ENCODE measurements at places on chromosomes 13 and 19.

DNA sequence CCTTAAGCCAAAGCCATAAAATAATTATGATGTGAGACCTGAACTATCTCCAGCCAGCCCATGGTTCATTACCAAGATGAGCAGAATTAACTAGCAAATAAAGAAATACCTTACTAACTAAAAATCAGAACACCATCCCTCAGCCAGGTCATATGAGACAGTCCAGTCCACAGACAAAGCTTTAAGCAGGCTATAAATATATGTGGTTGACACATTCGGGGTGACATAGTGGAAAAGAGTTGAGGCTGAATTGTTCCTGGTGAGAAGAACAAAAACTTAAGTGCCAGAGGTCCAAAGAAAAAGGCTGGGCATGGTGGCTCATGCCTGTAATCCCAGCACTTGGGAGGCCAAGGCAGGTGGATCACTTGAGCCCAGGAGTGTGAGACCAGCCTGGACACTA, 30.9 kb downstream of the ENOX1 start:
- DNase-seq = no peak

GRCh38 chr13:79405501-79405830, 589 bp downstream of the RBM26 start:
- DNase-seq = no peak

- no peak for DNase-seq
These were observed 3.6 kb downstream of the ZIK1 start for GRCh38 chr19:57587529-57587928.

GRCh38 chr19:37905946-37906868, at the start of gene WDR87:
Gene WDR87 (minus strand): TSS chr19:37906594. CDS start chr19:37898239, 8,355 bp downstream.
- no peak for DNase-seq

DNA sequence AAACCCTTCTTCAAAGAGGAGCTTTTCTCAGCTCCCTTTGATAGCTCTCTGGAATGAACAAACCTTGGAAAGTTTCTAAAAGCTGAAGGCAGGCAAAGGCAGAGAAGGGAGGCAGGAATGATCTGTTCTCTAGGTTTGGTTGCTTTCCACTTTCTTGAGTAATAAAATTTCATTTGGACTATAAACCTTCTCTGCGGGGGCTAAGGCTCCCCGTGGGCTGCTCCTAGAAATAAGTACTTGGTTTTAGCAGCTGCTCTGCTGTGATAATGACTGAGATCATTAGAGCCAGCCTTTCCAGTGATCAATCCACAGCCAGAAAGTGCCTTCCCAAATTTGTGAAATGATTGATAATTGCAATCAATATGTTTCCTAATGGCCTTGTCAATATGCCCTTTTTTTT, 183.8 kb upstream of the HTR2A start:
- no peak for DNase-seq

DNA sequence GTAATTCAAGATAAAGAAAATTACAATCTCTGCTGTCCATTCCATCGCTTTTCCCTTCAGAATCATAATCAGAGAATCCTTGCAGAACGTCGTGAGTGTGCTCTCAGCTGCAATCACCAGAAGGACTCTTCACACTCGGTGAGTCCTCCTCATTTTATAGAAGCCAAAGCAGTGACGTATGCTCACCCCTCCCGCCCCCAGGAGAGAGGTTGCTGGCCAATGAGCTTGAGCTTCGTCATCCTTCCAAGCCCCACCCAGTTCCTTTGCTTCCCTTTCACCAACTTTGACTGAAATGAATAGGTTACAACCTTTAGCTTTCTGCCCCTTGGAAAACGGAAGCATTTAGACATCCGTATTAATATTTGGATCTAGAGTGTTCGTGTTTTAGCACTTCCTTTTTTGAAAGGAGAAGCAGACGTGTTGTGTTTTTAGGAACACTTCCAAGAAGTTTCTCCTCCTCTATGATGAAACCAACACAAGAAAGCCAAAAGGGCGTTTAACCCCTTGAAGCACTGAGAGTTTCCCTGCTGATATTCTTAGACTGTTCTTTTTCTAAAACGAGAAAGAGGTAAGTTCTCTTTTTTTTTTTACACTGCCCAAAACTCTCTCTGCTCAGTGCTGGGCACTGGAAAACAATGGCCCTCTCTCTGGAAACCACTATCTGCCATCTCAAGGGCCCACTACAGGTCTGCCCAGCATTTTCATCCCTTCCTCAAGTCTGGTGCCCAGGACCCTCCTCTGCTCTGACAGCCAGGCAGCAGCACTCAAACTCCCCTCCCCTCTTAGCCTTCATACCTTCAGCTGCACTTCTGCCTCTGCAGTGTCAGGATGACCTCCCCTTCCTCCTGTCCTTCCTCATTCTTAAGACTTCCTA, 44.3 kb upstream of the CEACAM21 start:
- peak; percentile 97 for DNase-seq

- no peak for DNase-seq
These were observed 8.7 kb upstream of the TNFSF14 start for GRCh38 chr19:6678690-6679109.

DNA sequence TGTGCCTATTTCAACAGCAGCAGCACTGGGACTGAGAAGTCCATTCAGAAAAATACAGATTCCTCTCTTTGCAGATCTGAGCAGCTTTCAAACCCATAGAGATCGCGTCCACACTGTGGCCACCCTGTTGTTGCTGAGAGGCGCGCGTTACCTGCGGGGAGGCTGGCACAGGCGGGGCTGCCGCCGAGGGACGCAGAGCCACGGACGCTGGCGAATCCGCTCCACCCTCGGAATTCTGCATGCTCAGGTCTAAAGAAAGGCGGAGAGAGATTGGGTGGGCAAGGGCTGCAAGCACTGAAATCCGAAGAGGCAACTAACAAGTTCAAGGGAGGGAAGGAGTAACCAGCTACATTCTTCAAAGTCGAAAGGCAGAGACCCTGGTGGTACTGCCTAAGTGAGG, 63.0 kb downstream of the RFX2 start:
- no peak for DNase-seq

DNA sequence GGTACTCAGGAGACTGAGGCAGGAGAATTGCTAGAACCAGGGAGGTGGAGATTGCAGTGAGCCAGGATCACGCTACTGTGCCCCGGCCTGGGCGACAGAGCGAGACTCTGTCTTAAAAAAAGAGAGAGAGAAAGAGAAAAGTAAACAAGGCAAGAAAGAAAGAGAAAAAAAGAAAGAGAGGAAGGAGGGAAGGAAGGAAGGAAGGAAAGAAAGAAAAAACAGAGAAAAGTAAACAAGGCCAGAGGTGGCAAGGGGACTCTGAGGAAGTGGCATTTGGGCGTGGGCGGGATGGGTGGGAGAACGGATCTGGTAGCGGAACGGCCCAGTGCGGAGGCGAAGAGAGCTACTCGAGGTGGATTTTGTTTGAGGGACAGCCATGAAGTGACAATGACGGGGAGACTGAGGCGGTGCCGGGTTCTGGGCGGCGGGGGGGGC, 7.5 kb upstream of the ARRDC2 start:
- no peak for DNase-seq

DNA sequence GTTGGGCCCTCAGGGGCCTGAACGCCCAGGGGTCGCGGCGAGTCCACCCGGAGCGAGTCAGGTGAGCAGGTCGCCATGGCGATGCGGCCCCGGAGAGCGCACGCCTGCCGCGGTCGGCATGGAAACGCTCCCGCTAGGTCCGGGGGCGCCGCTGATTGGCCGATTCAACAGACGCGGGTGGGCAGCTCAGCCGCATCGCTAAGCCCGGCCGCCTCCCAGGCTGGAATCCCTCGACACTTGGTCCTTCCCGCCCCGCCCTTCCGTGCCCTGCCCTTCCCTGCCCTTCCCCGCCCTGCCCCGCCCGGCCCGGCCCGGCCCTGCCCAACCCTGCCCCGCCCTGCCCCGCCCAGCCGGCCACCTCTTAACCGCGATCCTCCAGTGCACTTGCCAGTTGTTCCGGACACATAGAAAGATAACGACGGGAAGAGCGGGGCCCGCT, at the start of gene CCNA1:
Gene CCNA1, plus strand, starts transcription at position 390 of the 439 bp plus-strand sequence. CDS start 562 bp downstream, outside the sequence.
- no peak for DNase-seq

- no peak for DNase-seq
These were observed 7.0 kb downstream of the MAU2 start for GRCh38 chr19:19327672-19328071.

DNA sequence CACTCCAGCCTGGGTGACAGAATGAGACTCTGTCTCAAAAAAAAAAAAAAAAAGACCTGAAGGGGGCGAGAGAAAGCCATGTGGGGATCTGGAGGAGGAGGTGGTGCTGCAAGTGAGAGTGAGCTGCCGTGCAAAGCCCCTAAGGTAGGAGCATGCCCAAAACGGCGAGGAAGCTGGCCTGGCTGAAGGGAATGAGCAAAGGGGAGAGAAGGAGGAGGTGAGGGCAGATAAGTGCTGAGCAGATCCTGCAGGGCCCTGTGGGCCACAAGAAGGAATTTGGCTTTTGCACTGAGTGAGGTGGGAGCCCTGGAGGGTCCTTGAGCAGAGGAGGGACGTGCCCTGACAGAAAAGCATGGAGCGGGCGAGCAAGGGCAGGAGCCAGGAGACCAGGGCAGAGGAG, 19.4 kb upstream of the ADGRE5 start:
- DNase-seq = no peak

GRCh38 chr13:71618159-71618558, 248.8 kb downstream of the DACH1 start:
- no peak for DNase-seq

DNA sequence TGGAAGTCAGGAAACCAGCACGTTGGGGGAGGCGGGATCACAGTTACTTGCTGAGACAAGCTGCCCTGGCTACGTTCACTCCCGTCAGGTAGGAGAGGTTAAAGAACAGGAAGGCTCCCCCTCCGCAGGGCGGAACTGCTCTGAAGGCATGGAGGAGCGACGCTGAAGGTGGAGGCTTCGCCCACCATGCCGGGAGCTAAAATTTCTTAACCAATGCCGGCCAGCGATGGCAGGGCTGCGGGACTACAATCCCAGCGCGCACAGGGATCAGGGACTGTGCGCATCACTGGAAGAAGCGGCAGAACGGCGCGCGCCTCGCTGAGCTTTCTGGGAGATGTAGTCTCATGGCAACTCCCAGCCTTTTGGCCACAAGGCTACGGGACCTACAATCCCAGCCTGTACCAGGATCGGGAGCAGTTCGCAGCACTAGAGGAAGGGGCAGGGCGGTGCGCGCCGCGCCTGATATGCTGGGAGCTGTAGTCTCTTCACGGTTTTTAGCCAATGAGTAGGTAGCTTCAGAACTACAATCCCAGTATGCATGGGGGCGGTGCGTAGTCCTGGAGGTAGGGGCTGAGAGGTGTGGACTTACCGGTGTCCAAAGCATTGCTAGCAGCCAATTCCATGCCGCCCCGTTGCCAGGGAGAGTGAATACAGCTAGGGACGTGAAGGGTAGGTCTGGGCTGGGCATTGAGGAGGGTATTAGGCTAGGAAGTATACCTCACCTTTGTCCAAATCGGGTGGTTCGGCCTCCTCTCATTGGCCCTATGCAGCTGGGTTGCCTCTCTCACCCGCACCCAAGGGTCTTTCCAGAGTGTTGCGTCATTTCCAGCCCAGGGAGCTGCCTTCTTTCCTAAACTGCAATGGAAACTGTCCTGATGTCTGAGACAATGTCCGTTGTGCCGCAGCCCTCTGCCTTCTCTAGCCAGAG, 12.8 kb upstream of the ZNF682 start:
- peak; percentile 86 for DNase-seq

GRCh38 chr13:22499919-22500318, 680.9 kb upstream of the SGCG start:
- DNase-seq = no peak

DNA sequence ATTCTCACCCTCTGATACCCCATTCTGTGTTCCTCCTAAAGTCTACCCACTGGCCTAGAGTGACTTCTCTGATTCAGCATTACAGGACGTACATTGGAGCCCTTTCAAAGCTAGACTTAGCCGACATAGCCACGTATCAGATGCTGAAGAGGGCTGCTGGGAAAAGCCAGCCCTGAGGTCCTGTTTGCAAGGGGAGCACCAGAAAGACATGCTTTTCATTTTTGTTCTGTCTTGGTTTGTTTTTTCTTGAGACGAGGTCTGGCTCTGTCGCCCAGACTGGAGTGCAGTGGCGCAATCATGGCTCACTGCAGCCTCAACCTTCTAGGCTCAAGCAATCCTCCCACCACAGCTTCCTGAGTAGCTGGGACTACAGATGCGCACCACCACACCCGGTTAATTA, 6.3 kb upstream of the ZSWIM4 start:
- no peak for DNase-seq

DNA sequence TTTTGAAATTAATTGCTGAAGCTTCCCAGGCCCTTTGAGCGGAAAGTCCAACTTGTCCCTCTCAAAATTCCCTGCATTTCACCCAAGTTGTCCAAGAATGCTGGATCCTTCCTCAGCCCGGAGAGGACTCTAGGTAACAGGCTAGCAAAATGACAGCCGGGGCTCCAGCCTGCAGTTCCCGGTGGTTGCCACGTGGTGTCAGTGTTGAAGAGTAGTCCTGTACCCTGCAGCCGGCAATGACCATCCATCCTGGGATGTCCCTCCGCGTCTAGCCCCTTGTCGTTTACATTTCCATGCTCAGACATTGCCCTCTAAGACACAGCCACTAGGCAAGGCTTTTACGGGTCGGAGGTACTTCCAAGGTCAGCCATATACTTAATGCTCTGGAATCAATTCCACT, 31.4 kb upstream of the MTIF3 start:
- DNase-seq = no peak

- no peak for DNase-seq
These were observed 292.9 kb downstream of the KLF5 start for GRCh38 chr13:73351730-73352129.

DNA sequence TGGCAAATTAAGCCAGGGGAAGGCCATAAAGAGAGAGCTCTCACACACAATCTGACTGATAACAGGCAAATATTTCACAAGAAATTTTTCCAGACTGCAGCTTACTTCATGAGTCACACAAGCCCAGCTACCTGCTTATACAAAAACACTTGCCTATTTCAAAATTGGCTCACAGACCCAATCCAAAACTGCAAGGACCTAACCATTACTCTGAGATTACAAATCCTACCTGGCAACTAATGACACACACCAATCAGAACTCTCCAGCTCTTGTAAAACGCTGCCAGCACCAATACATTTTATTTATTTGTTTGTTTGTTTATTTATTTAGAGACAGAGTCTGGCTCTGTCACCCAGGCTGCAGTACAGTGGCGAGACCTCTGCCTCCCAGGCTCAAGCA, 18.1 kb upstream of the ZFP82 start:
- DNase-seq = no peak

DNA sequence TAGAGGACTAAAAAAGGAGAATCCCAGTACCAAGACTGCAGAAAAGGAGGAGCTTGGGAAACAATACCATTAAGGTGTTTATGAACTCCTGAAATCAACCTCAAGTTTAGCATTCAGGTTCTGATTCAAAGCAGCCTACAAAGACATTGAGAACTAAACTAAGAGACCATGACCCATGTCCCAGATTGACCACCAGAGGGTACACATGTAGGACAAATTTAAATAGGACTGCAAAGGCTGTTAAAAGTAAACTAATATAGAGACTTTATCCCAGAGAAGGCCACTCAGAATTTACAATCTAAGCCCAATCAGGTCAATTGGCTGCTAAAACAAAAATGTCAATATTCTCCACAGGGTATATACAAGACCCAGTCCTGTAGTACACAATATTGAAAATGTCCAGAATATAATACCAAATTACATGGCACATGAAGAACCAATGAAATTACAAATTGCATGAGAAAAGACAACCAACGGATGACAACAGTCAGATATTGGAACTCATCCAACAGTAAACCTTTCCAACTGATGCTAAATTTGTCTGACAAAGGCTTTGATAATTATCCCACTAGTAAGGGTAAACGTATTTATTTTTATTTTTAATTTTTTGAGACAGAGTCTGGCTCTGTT, 682.4 kb downstream of the UQCRFS1 start:
- no peak for DNase-seq

GRCh38 chr13:24540236-24541126, 27.9 kb upstream of the PARP4 start:
- DNase-seq = no peak

Data from pulmonary artery endothelial cell (primary cell).